Brain (organoid and tissue), 16 donors: ENCODE measurements at places on chromosomes 4 and X. TPM values are rescaled to one million over a fixed set of nuclear protein-coding genes. Genes with fewer than 3 reads are reported as not detected.
A peak's percentile ranks its signal among the peaks of the same experiment; 100 is the strongest.

GRCh38 chr4:28772788-28773187 is 1912.1 kb downstream of the STIM2 start:
- DNase-seq, result peak; percentile 63

GRCh38 chr4:121139533-121140222 is 24.4 kb downstream of the TNIP3 start:
- DNase-seq, result no peak

The DUSP21 gene
- polyA plus RNA-seq, result not detected

The FDCSP gene
- not detected for polyA plus RNA-seq

DNA sequence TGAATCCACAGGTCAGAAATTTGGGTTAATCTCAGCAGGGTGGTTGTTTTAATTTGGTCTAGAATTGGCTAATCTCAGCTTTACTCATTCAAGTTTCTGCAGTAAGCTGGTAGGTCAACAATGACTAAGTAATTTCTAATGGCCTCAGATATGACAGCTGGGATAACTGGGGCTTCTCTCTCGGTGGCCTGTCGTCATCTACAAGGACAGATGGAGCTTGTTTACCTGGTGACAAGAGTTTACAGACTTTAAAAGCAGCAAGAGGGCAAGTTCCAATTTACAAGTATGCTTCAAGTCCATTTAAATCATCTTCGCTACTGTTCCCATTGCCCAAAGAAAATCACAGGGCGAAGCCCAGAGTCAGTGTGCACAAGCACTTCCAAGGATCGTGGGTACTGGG is 453.9 kb downstream of the PDHA2 start:
- peak; percentile 30 for DNase-seq

GRCh38 chr4:97900229-97900628 is 243.0 kb downstream of the STPG2 start:
- no peak for DNase-seq

The MYL5 gene
- 11.6 TPM for polyA plus RNA-seq

DNA sequence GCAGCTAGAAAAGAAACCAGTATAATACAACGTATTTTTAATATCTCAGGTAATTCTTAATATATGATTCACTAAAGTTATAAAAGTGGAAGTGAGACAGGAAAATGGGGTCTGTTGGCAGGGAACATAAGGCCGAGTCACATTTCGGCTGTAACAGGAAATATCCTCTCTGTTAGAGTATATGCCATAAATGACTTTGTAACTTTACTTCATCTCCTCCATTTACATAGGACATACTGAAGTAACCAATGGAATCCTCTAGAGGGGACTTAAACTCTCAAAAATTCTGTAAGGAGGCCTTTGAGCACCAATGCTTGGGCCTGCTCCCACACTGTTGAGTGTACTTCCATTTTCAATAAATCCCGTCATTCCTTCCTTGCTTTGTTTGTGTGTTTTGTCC is 71.3 kb downstream of the ANKRD17 start:
- no peak for DNase-seq

- DNase-seq, result no peak
These were observed 254.6 kb downstream of the CBLL2 start for GRCh38 chrX:22527302-22527701.

GRCh38 chrX:48648336-48648751 is 35.3 kb upstream of the WAS start:
- DNase-seq, result peak; percentile 68

DNA sequence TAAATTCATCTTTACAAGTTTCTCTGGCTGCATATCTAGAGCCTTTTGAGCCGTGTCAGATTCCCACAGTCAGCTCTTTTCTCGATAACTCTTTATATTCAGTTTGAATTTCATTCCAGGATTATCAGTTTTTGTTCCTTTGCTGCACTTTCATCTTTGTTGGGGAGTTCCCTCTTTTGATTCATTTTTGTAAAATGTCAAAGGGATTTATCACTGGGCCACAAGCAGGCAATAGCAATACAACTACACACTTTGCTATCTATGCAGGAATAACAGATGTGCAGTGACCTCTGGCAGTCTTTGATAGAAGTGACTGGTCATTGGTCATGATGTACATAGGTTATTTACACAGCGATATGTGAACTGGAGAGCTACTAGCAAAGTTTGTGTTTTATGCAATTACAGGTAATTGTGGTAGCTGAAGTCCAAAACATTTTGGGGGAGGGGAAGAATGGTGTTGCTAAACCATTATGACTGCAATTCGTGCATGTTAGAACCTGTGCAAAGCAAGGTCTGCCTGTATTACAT is 43.8 kb downstream of the HPGDS start:
- no peak for DNase-seq

- DNase-seq, result peak; percentile 83
These were observed 132.5 kb upstream of the NHS start for GRCh38 chrX:17242470-17242869.

- DNase-seq, result no peak
These were observed 19.1 kb downstream of the VSIG4 start for GRCh38 chrX:66020631-66021334.

DNA sequence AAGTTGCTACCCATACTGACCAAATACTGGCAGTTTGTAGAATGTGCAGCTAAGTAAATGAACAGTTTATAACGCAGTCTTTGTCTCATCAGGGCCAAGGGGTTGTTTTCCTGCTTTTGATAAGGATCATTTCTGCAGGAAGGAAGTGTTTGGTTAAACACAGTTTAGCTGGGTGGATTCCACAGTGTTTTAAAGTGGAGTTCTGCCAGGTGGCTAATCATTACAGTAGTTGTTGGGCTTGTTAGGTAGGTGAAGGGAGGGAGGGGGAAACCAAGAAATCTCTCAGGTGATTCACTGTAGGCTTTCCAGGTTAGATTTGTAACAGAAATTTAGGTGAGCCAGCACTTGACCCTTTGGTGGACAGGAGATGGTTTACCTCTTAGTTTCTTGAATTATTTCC is 58.1 kb downstream of the FNIP2 start:
- DNase-seq, result no peak

DNA sequence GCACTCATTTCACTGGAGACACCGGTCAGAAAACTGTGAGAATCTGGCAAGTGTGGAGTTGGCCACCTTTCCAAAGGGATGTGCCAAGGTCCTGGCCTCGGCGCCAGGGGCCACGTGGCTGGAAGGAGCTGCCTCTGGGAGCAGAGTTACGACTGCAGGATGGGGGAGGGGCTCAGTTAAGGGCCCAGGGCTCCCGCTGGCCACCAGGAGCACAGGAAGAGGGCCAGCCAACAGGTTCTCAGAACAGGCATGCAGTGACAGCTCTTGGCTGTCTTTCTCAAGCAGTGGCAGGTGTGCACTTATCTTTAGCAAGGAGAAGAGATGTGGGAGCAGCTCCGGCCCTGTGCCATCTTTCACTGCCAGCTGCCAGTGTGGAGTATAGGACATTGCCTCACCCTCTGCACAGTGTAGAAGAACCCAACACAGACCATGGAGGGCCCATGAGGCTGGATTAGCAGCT is 115.9 kb upstream of the RBPJ start:
- DNase-seq, result no peak

- DNase-seq, result no peak
These were observed 175.3 kb downstream of the QDPR start for GRCh38 chr4:17336524-17336961.

DNA sequence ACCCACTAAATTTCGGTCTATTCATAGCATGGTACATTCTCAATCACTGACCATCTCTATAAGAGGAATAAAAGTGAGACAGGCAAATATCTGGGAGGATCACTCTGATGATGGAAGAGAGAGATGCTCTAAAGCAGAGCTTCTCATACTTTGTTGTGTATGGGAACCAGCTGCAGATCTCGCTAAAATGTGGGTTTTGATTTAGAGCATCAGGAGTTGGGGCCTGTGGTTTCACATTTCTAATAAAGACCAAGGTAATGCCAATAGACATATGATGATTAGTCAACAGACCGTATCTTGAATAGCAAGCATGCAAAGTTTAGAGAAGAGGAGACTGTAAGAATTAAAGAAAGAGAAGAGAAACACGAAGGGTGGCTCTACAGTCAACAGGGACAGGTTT is 107.4 kb upstream of the FTHL17 start:
- DNase-seq, result no peak

DNA sequence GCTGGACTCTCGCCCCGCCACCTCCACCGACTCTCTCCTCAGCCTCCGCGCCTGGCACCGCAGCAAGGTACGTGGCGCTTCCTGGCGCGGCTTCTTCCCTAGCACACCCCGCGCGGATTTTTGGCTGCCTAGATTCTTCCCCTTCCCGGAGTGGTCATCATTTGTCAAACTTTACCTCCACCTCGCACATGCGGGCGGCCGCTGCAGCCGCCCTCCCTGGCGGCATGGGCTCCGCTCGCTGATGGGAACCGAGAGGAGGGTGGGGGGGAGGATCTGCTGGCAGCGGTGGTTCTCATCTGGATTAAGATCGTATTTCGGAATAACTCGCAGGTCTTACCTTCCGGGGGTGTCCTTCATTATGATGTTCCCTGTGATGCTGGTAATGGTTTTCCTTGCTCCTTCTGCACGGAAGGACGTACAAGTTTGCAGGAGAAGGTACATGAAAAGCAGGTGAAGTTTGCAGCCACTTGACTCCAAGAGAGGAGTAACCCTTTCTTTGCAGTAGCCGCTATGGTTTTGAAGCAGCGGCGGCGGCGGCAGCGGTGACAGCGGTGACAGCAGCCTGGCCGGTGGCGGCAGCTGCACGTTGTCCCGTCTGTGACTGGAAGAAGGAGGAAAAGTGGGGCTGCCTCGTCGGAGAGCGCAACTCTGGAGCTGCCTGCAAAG is 2183.9 kb upstream of the TENM3 start:
- DNase-seq, result peak; percentile 69

The BANK1 gene
- 0.22 TPM for polyA plus RNA-seq

GRCh38 chr4:169940460-169940859 is 85.7 kb downstream of the MFAP3L start:
- DNase-seq, result no peak

- DNase-seq, result no peak
These were observed 8.0 kb downstream of the OFD1 start for GRCh38 chrX:13742397-13743176.

The AADAT gene
- 3.1 TPM for polyA plus RNA-seq

GRCh38 chrX:50705042-50705441 is 109.0 kb downstream of the SHROOM4 start:
- no peak for DNase-seq

The EXOC1L gene
- not detected for polyA plus RNA-seq

GRCh38 chrX:26375346-26375745 is 159.4 kb downstream of the MAGEB5 start:
- DNase-seq, result no peak

- no peak for DNase-seq
These were observed 1535.3 kb upstream of the PCDH10 start for GRCh38 chr4:131613824-131614216.

- DNase-seq, result no peak
These were observed 132.1 kb upstream of the GK2 start for GRCh38 chr4:79540143-79540542.
